Mesothelial cell of epicardium (in vitro differentiated cells): ENCODE measurements at places on chromosomes 6 and 20. TPM values are rescaled to one million over a fixed set of nuclear protein-coding genes. Genes with fewer than 3 reads are reported as not detected.

GRCh38 chr6:47456536-47456975, 21.0 kb upstream of the CD2AP start:
- no peak for DNase-seq

GRCh38 chr20:61788343-61788742, 277.3 kb downstream of the TAF4 start:
- DNase-seq: no peak

FAM83C gene
- 0.07 TPM in 1 of 3 replicates, not detected in the others for total RNA-seq

- DNase-seq: no peak
Observed at GRCh38 chr6:117136702-117137101, 128.7 kb upstream of the VGLL2 start.

SIRPG gene
- not detected in 3 replicates for total RNA-seq

MACROD2 gene
- 10.0 to 11.8 TPM (median 11.2 TPM) in 3 replicates for total RNA-seq

XKR7 gene
- total RNA-seq: 0.25 to 0.32 TPM (median 0.29 TPM) in 3 replicates
